ENCODE measurements at places on chromosomes 6 and 20.

DNA sequence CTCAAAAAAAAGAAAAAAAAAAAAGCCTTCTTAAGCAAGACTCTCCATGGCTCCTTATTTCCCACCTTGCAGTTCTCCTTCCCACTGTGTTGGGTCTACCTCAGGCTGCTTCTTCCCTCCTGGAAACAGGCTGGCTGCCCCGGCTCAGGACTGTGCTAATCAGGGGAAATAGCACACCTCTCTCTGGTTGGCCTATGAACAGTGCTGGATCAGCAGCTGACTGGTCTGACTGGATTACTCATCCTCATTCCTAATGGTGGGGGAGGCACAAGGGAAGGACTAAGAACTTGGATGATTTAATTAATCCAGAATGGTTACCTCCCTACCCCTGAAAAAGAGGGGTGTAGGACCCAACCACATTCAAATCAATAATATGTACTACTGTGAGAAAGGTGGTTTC lies 3.9 kb upstream of the SRSF3 start:
- no peak for DNase-seq

- peak; percentile 6 for DNase-seq
These were observed 196.9 kb downstream of the DST start for GRCh38 chr6:56445818-56446217.

GRCh38 chr20:50521221-50522052 lies 11.3 kb downstream of the PTPN1 start:
- DNase-seq = no peak

GRCh38 chr6:71309656-71310055 lies 21.0 kb downstream of the OGFRL1 start:
- no peak for DNase-seq

- DNase-seq = no peak
These were observed 8.8 kb upstream of the OR2B6 start for GRCh38 chr6:27948237-27948636.

DNA sequence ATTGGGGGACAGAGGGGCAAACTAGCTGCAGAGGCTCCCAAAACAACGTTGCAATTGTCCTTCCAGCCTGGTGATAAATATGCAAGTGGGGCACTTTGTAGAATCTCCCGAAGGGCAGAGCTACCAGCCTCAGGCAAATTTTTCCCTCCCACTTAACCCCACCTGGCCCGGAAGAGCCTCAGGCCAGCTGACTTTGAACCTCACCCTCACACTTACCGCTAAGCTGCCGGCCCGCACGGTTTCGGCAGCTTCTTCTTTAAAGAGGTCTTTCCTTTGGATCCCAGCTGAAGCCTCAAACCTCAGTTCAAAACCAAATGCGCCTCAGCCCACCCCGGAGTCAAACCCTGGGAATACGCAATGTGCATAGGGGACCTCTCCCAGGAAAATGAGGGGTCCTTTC lies 2.5 kb downstream of the OVOL2 start:
- no peak for DNase-seq

GRCh38 chr6:156454867-156455266 lies 322.3 kb upstream of the ARID1B start:
- DNase-seq = no peak

- no peak for DNase-seq
These were observed at the start of gene TOX2 for GRCh38 chr20:43914311-43915210. Gene TOX2 (plus strand): TSS chr20:43914852. CDS start chr20:43914892, 40 bp downstream.

- DNase-seq = no peak
These were observed 45.4 kb downstream of the SSR1 start for GRCh38 chr6:7267466-7268091.

DNA sequence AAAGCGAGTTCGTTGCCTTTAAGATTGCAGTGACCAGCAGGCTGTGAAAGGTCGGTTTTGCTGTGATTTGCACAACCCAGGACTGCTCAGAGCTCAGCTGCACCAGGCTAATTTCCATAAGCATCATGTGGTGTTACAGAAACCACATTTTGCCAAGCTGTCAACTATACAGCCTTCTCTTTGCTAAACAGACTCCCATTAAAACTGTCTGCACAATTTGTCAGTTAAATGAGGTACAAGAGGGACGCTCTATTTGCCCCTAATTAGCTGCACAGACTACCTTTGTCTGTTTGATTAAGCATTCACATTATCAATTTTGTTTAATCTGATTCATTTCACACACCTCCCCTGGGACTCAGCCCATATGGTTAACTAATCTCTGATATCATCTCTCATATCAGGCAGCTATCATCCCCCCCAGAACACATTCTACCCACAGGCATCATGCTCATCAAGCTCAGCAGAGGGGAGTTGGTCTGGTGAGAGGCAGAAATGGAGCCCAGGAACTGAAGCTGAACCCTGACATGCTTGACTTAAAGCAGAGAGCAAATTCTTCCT lies 62.1 kb downstream of the OLIG3 start:
- DNase-seq = no peak

DNA sequence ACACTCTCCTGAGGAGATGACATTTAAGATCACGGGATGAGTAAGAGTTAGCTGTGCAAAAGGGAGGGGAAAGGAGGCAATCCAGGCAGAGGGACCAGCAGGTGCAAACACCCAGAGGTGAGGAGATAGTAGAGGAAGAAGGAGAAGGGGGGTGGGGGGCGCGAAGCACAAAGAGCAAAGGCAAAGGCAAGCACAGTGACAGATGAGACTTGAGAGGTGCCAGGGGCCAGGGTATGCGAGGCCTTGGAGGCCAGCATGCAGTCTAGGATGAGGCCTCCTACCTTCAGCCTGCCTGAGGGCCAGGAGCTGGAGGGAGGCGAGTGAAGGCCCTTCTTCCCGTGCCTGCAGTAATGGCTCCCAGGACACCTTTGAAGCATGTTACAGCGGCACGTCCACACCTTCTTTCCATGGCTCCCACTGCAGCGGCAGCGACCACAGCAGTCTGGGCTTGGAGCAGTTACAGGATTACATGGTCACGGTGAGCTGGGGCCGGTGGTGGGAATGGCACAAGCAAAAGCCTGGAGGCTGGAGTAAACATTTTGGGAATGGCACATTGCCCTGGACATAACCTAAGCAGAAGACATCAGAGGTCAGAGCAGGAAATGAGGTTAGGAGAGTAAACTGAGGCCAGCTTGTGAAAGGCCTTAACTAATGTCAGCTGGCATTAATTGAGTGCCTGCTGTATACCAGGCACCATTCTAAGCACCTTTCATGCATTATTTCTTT lies 18.6 kb downstream of the CCM2L start:
- no peak for DNase-seq

DNA sequence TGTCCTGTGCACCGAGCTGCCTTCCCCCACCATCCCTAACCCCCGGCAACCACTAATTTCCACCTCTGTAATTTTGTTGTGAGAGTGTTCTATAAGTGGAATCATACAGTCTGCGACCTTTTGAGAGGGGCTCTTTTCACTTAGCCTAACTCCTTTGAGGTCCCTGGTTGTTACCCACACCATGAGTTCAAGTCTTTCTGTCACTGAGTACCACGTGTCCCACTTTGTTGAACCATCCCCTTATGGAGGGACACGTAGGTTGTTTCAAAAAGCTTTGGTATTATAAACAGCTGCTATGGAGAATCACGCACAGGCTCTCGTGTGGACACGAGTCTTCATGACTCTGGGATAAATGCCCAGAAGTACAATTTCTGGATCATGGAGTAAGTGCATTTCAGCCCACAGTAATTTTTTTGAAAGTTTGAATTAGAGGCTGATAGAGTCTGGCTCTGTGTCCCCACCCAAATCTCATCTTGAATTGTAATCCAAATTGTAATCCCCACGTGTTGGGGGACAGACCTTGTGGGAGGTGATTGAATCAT lies 9.5 kb downstream of the FAM209B start:
- no peak for DNase-seq

- DNase-seq = no peak
These were observed 117.2 kb upstream of the ESR1 start for GRCh38 chr6:151690303-151690702.

GRCh38 chr6:110614586-110614985 lies 138.2 kb upstream of the SLC22A16 start:
- no peak for DNase-seq

DNA sequence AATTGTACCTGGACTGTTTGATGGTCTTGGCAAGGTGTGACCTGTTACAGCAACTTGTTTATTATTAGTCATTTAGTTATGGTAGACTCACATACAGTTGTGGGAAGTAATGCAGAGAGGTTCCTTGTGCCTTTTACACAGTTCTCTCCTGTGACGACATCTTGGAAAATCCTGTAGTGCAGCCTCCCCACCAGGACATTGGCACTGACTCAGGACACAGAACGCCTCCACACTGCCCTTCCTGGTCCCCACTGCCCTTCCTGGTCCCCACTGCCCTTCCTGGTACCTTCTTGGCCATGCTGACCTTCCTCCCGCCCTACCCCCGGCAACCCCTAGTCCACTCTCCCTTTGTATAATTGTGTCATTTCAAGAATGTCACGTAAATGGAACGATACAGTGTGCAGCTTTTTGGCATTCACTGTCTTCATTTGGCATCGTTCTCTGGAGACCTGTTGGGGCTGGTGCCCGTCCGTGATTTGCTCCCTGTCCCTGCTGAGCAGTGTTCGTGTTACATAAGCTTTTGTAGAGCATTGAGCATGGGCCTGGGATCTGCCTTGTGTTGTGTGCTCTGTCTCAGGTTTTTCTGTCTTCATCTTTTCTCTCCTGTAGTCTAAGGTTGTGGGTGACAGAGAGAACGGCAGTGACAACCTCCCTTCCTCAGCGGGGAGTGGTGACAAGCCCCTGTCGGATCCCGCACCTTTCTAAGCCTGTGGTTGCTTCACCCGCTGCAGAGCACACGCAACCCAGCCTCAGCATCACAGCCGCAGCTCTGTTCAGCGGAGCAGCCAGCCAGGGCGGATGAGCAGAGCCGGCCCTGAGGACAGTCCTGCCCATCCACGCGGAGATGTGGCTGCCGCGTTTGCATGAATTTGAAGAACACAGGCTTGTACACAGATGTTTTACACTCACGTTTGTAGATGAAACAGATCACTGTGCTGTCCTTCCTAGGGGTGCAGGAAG lies 5.4 kb upstream of the DNAJC5 start:
- DNase-seq = no peak

- no peak for DNase-seq
These were observed 37.1 kb downstream of the DTD1 start for GRCh38 chr20:18624948-18625347.

DNA sequence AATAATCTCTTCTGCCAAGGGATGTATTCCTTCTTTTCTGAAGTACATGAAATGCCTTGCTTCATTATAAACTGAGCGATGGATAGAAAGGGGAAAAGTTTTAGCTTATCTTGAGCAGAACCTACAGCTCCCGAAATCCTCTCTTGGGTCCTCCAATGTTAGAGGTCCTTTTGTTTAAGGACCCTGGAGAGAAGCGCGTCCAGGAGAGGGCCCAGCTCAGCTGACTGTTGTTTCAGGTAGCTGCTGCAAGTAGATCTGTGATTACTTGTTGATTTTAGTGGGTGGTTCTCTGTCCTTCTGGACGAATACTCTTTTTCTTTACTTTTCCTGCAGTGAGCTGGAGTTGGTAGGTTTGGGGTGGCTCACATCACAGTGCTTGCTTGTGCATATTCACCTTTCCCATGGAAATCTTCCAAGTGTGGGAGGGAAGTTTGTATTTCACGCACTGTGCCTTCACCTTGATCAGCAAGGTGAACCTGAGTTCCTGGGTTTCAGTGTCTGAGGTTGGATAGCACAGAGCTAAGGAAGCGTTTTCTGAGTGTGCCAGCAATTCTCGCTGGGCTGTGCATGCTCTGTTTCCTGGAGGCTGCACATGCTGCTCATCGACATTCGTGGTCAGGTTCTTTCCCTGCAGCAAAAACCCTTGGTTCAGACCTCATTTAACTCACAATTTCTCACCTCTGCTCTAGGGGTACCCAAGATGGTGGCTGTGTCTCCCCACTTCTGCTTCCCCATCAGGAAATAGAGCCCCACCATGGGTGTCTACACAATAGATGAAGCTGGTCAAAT lies 176.3 kb downstream of the JARID2 start:
- no peak for DNase-seq

DNA sequence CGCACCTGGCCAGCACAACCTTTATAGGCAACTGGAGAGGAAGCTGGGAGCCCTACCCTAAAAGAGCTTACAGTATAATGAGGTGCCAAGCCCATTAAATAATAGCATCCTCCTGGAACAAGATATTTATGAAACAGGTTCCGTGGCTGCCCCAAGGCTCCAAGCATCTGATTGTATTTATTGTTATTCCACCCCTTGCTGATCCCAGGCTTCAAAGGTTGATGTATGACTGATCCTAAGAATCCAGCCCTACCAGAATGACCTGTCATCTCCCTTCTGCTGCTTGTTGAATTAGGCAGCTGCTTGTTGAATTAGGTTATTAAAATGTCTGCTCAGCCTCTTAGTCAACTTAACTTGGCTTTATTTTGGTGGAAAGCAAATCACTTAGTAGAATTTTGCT lies 35.2 kb upstream of the SASH1 start:
- DNase-seq = no peak

DNA sequence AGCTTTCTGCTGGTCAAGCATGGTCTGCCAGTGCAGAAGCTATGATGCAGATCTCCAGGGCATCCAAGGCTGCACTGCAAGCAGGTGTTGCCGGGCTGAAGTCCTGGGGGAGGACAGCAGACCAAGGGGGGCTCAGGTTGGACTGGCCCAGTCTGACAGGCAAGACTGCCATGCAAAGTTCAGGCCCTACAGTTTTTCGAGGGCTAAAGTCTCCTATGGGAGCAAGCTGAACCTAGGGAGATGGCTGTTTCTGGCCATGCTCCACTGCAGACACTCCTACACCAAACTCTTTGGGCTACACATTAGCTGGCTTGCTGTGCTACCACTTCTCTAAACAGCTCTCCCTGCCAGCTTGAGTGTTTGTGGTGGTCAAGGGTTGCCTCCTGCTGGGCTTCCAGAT lies 130.0 kb upstream of the SYNCRIP start:
- DNase-seq = no peak

- no peak for DNase-seq
These were observed 102.6 kb downstream of the PERP start for GRCh38 chr6:138004430-138005287.

- DNase-seq = no peak
These were observed at the start of gene CCN5 for GRCh38 chr20:44714701-44715498. Gene CCN5 (plus strand): TSS chr20:44715369. CDS start chr20:44715391, 22 bp downstream.

GRCh38 chr6:30965140-30965601 lies 18.3 kb upstream of the MUC21 start:
- no peak for DNase-seq

- no peak for DNase-seq
These were observed 166.3 kb upstream of the TSHZ2 start for GRCh38 chr20:52805843-52806242.

GRCh38 chr6:149763866-149764265 lies 14.3 kb downstream of the PCMT1 start:
- DNase-seq = no peak
